ENCODE measurements at places on chromosomes 12 and 14.
A peak's percentile ranks its signal among the peaks of the same experiment; 100 is the strongest.

DNA sequence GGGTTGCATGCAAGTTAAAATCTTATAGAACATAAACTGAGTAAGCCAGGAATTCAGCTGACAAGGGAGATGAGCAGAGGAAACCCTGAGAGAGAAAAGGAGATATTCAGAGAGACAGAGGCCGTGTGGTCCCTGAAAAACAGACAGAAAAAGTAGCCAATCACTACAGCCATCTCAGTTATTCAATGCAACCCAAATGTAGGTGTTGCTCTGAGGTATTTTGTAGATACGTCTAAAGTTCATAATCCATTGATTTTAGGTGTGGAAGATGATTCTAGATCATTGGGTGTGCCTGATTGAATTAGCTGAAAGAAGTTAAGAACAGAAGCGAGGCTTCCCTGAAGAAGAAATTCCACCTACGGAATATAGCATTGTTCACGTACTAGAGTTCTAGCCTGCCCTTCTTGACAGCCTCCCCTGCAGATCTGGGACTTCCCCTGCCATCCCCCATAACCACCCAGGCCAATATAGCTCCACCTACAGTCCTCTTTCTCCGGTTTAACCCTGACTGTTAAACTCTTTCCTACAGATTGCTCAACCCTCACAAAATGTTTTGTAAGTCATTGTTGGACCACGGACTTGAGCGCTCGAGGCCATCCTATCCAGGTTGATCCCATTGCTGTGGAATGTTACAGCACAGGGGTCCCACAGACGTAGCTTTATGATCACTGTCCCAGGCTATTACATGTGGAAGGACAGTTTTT lies 21.7 kb downstream of the AICDA start:
- DNase-seq = no peak

- DNase-seq = no peak
Measured at GRCh38 chr12:84924981-84925380, 12.4 kb upstream of the SLC6A15 start.

DNA sequence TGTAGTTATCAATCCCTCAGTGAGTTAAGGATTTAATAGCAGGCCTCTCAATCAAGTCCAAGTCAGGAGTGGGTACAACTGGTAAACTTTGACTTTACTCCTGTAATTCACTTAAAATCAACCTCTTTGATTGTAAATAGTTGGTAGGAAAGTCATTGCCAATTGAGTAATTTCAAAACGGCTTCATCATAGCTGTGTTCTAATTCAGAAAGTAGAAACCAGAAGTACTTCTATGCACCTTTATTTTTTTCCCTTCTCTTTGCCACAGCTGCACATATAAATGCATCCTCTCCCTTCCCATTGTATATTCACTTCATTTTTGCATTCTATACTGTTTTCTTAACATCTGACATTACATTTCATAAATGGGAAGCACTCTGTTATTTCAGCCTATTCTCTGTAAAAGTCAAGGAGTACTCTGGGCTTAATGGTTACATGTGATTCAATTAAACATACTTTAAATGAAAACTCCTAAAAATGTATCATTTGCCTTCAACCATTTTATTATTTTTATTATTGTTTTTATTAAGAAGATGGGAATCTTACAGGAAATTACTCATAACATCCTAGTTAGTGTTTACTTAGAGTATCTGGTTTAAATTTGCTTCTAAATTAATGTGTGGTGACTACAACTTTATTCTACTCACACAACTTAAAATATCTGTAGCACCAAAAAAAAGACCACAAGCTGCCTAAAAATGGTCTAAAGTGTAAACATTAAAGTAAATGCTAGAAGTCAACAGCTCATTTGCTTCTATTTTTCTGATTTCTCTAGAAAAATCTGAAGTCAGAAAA lies 171.2 kb downstream of the CEP128 start:
- DNase-seq = no peak

GRCh38 chr14:35292770-35293561 lies 784 bp downstream of the PSMA6 start:
- DNase-seq = no peak

DNA sequence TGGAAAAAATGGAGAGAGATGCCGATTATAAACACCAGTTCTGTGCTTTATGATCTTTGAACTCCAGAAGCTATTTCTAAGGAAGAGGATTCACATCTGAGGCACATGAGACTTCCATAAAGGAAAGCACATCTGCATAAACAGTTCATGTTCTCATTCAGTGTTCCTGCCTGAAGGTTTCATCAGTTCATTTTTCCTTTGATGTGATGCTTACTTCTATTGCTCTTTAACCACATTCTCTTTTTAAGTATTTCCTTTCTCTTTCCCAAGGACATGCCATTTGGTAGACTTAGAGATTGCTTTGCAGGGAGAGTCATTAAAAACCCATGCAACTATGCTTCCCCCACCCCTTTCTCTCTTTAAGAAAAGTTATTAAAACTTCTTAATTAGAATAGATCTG lies 387.0 kb upstream of the FLRT2 start:
- no peak for DNase-seq

GRCh38 chr12:104551-105081 lies 38.0 kb downstream of the IQSEC3 start:
- DNase-seq = no peak

DNA sequence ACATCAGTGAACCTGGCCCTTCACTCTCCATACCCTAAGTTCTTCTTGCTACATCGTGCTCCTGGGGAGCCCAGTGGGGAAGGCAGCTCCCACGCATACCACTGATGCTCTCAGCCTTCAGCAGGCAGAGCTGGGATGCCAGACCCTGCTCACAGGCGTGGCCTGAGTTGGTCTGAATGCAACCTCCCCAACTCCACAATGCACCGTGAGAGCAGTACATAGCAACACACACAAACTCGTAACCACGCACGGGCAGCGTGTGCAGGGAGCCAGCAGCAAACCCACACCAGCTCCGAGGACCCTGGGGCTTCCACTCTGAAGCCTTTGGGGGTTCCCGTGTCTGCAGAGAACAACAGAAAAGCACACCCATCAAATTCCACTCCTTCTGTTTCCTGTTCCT lies 37.3 kb downstream of the ANO2 start:
- DNase-seq = no peak

DNA sequence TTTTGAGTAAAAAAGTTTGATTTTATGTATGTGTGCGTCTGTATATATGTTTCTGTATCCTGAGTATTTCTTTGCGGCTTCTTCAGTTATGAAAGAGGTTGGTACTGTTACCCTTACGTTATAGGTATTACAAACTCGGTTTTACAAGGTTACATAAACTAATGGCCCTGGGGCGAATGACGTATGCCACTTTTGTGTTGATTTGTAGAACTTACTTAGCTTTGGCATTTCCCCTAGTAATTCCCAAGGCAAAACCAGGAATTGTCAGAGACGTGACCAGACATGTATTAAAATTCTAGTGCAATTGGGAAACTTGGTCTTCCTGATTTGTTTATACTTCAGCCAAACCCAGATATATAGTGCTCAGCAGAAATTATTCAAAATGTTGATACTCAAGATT lies 93.3 kb downstream of the DUSP16 start:
- DNase-seq = no peak

DNA sequence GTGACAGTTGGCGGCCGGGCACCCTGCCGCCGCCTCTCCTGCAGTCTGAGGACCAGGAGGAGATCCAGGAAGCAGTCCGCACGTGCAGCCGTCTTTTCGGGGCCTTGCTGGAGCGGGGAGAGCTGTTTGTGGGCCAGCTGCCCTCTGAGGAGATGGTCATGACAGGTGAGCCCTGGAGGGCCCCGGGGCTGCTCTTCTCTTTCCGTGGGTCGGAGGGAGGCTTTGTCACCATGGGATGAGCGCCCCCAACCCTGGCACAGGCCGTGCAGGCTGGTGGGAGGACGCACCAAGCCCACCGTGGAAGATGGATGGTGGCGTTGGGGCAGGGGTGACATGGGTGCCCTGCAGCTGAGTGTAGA lies 532 bp downstream of the NOC4L start:
- DNase-seq = peak; percentile 13

DNA sequence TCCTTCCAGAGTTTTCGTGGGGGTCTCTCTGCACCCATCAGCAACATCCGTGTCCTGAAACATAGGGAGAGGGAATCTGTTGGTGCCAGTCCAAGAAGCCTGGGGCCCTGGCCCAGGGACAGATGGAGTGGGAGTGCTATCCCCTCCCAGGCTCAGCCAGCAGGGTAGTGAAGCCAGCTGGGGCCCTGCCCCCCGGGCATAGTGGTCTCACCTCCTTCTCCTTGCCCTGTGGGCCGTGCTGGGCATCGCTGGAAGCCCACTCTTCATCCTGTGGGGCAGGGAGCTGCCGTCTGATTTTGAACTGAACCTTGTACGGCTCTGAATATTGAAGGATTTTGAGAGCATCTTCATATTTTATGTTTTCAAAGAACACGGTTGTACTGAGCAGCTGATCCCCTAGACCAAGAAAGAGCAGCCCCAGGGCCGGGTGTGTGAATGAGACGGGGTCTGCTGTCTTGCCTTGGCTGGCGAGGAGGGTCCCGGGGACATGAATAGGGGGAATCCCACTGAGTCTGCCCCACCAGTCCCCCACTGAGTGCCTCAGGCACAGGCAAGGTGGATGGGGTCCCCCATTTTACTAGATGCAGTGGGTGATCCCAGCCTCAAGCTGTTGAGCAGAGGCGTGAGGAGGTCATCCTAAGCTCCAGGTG lies 23.3 kb downstream of the AHNAK2 start:
- DNase-seq = peak; percentile 8

DNA sequence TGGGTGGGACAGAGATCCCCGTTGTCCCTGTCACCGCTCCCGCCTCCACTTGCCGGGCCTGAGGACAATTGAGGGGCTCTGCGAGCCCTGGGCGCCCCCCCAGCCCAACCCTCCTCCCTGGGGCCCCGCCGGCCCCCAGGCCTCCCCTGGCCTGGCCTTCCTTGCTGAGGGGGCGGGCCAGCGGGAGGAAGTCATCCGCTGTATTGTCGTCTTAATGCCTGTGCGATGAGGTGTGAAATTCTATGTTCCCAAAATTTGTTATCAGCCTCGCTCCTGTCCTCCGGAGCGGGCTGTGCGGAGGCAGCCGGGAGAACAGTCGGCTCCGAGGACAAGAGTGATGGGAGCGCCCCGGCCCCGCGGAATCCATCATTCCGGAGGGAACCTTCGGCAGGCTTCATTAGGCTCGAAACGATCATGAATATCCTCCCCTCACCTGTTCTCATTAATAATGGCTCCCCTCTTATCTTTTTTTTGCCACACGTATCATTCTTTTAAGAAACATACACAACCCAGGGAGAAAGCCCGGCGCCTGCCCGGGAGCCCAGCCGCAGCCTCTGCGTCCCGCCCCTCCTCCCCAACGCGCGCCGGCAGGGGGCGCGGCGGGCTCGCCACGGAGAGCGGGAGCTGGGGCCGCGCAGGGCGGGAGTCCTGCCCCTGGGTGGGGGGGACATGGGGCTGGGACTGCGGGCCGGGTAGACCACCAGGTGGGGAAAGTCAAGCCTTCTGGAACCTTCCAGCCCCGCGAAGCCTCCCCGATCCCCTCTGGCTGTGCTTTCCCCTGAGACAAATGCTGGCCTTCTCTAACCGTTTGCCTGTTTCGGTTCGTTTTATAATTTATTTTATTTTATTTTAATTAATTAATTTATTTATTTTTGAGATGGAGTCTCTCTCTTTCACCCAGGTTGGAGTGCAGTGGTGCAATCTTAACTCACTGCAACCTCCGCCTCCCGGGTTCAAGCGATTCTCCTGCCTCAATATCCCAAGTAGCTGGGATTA lies 17.1 kb upstream of the DLK1 start:
- DNase-seq = no peak

GRCh38 chr14:90045616-90046015 lies 16.2 kb upstream of the KCNK13 start:
- no peak for DNase-seq

DNA sequence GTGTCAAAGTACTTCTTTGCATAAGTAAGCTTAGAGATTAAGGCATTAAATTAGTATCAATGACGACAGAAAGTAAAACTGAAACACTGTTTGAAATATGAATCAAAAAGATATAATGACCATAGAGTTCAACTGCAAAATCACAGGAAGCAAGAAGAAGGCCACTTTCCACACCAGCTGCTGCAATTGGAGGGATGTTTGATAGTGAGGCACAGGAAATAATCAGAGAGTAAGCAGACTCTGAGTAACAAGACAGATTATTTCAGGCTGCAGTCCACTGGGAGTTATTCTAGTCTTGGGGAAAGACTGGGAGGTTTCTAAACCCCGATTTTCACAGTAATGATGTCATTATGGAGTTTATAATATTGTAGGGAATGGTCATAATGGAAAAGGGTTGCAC lies 12.9 kb downstream of the MDGA2 start:
- no peak for DNase-seq

GRCh38 chr14:24259282-24260025 lies 3.5 kb downstream of the TGM1 start:
- DNase-seq = no peak

DNA sequence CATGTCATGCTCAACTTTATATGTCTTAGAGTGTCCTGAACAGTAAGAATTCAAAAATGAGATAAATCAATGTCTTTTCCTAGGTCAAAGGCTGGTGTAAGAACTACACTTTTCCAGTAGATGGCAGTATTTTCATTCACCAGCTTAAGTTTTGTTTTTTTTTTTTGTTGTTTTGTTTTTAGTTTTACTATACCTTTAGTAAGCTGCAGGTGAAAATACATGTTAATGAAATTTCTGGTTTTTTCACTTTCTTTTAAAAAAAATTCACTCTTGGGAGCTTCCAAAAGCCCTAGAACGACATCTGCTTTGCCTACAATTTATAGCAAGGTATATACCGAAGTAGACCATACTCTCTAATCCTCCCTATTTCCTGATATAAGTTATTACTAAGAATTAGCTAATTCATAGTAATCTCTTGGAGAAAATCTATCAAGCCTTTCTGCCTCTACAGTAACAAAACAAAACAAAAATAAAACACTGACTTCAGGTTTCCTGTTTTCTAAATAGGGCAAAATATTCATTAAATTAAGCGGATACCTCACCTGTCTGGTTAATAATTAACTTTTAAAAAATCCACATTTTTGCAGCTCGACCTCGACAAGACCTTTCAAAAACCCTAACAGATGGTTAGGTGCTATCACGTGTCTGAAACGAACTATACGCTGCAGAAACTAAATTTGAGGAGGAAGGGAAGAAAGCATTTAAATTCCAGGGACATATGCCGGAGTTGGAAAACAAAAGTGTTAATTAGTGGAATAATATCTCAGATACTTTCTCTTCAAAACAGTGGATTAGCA lies 2.7 kb upstream of the SAMD4A start:
- no peak for DNase-seq

- no peak for DNase-seq
Measured at GRCh38 chr14:58978343-58978742, 210.1 kb upstream of the DAAM1 start.

All from BE2C (cell line).